ENCODE measurements at places on chromosomes 6 and 20.

DNA sequence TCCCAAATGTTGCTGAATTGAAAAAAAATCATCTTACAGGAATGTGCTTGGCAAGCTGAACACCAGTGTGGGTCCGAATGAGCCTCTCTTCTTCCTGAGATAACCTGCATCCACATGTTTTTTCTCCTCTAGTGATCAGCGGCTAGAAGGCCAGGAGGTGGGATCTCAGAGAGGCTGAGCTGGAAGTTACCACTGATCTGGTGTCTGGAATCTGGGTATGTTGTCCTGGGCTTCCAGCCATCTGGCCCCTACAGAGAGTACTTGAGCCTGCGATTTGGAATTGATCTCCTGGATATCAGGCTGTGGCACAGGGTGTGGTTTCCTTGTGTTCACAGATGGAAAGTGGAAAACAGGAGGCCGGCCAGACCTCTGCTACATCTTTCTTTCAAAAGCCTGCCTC lies 35.9 kb downstream of the SULF2 start:
- peak; percentile 77 for DNase-seq

GRCh38 chr6:47043286-47043685 lies 1.2 kb upstream of the ADGRF1 start:
- DNase-seq = no peak

DNA sequence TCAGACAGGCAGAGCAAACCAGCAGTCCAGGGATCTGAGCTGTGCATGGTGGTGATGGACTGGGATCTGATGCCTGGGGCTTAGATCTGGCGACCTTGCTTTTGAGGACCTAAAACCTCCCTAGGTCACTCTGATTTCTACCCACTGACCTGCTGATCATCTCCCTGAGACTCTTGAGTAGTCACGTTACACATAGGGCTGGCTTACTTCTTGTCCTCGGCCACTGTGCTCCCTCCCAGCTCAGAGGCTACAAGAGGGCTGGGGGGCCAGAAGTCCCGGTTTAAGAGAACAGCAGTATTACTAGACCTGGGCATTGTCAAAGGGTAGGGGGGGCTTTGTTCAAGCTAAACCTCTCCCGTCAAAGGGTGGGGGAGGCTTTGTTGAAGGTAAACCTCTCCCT lies 5.5 kb downstream of the DYNLT1 start:
- no peak for DNase-seq

DNA sequence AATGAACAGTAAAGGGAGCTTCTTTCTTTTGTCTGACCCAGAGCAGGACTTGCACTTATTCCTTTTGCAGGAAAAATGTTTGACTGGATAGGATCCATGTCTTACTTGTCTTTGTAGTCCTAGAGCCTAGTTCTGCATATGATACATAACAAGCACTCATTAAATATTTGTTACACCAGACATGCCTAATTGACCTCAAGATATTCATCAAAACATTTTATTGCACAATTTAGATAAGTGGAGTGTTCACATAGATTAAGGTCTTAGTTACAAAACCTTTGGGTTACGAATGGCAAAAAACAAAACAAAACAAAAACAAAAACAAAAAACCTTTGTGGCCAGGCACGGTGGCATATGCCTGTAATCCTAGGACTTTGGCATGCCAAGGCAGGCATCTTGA lies 735.8 kb upstream of the NRSN1 start:
- no peak for DNase-seq

- DNase-seq = no peak
Observed at GRCh38 chr20:25989196-25989595, 292.5 kb upstream of the ZNF337 start.

GRCh38 chr6:89834884-89835792 lies 5.5 kb downstream of the CASP8AP2 start:
- DNase-seq = no peak

DNA sequence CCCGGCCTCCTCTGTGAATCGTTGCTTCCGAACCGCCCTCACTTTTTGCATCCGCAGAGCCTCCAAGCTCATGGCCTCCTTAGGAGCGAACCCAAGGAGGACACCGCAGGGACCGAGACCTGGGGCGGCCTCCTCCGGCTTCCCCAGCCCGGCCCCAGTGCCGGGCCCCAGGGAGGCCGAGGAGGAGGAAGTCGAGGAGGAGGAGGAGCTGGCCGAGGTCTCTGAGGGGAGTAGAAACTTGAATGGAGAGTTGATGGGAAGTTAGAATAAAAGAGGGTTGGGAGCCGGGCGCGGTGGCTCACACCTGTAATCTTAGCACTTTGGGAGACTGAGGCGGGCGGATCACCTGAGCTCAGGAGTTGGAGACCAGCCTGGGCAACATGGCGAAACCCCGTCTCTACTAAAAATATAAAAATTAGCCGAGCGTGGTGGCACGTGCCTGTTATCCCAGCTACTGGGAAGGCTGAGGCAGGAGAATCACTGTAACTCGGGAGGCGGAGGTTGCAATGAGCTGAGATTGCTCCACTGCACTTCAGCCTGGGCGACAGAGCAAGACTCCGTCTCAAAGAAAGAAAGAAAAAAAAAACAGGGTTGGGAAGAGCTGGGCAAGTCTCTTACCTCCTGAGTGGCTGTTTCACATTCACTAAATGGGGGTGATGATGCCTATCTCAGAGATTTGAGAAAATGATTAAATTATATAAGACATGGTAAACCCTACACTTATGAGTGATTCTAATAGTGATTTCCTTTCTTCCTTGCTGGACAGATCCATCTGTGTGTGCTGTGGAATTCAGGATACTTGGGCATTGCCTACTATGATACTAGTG lies 805 bp downstream of the MSH5 start:
- no peak for DNase-seq

DNA sequence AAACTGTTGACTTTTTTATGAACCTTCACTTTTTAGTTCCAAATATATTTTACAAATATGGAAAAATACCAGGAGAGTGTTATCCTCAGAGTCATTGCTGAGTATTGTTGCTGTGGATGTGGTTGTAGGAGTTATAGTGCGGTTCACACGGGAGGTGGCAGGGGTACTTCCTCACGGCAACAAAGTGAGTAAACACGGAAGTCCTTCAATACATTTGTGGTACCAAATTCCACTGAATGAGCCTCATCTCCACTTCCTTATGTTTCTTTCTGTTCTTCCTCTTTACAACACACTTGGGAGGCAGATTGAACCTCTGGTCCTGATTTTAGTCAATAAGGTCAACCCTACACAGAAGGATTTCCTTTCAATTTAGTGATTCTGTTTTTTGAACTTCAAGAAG lies 371.8 kb downstream of the BTBD3 start:
- no peak for DNase-seq

- no peak for DNase-seq
Observed at GRCh38 chr6:127554435-127555006, 22.5 kb upstream of the C6orf58 start.

DNA sequence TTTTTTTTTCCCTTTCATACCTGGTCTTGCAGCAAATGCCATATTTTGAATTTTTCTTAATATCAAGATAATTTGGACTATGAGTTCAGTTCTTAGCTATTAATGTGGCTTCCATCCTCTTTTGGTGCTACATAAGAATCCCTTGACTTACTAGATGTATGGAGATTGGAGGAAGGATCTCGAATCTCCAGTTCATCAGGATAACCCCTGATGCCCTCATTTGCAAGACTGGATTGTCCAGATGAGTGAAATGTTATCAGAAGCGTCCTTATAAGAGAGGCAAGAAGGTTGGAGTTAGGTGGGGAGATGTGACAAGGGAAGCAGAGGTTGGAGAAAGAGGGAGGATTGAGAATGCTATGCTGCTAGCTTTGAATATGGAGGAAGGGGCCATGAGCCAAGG lies 499.6 kb upstream of the SYNCRIP start:
- no peak for DNase-seq

DNA sequence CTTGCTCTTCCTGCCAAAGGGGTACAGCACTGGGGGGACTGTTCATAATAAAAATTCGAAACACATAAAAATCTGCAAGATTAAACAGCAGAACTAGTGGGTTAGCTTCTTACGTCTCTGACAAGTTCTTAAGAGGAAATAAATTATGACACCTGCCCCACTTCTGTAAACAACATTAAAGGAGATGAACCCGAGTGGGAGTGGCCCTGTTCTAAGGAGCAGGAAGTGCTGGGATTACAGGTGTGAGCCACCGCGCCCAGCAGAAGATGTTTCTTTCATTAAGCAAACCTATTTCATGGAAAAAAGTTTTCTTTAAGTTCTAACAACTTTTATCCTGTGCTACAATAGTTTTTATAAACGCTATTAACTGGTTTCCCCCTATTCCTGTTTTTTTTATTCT lies 24.6 kb downstream of the USP45 start:
- DNase-seq = no peak

DNA sequence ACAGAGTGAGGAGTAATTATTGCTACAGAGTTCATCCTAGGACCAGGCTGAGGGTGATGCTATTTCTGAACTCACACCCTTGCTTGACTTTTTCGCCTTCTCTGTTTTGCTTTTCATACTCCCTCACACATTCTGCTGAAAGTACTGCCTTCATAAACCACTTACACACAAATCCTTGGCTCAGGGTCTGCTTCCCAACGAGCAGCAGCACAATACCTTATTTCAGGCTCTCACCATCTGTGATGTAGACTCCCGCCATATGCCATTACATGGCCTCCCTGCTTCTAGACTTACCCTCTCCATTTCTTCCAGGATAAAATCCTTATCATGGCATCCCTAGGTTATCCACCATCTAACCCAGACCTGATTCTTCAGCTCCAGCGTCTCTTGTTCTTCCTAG lies 321.3 kb upstream of the SPTLC3 start:
- DNase-seq = no peak

- no peak for DNase-seq
Observed at GRCh38 chr6:149919834-149920225, 3.1 kb downstream of the RAET1G start.

DNA sequence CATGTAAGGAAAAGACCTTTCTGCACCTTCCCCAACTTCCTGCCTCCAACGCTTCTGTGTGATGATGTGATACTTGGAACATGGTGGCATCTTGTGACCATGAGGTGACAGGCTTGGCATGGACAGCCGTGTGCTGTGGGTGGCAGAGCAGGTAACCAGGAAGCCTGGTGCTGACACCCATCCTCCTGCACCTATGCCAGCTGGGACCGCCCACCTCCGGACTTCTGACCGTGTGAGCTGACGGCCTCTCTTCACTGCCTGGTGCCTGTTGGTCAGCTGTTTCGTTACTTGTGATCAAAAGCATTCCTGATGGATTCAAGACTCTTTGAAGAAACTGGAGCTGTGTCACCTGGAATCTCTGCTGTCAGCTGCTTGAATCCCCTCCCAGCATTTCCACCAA lies 70.3 kb downstream of the TMEM242 start:
- DNase-seq = peak; percentile 56

DNA sequence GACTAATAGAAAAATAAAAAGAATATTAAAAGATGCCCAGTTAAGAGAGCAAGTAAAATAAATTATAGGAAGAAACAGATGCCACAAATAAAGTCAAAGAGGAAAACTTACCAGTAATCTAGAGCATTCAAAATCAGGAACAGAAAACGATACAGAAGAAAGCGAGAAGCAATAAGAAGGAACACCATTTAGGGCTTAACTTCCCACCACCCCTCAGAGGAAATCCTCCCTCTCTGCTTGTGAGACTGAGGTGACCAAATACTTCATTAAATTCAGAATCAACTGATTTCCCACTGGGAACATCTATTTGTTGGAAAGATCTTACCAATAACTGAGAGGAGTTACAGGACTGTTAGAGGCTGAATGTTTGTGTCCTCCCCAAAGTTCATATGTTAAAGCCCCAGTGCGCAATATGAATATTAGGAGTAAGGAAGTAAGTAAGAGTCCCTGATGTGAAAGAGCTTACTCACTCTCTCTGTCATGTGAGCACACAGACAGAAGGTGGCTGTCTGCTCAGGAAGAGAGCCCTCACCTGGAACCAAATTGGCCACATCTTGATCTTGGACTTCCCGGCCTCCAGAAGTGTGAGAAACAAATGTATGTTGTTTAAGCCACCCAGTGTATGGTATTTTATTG lies 19.5 kb downstream of the KATNA1 start:
- DNase-seq = no peak

GRCh38 chr20:31943052-31943471 lies 8.8 kb downstream of the PDRG1 start:
- DNase-seq = no peak

DNA sequence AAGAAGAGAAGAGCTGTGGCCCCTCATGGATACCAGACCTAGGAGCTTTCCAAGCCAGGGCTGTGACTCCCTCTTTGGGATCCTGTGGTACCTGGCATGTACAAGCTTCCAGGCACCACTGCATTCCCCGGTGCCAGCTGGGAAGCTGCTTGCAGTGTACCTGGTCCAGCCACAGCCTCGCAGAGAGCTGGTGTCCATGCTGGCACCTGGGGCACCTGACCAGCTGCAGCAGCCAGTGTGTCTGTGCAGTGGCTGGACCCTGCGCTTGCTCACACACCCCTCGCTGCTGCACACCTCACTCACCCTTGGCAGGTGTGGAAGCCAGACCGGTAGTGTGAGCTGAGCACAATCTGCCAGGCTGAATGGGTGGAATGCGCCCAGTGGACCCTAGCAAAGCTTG lies 190.9 kb upstream of the MAN1A1 start:
- no peak for DNase-seq

- no peak for DNase-seq
Observed at GRCh38 chr20:6081236-6081635, 27.4 kb upstream of the LRRN4 start.

- DNase-seq = peak; percentile 60
Observed at GRCh38 chr6:110491644-110492317, 15.4 kb upstream of the SLC22A16 start.

- no peak for DNase-seq
Observed at GRCh38 chr6:34161857-34162515, 16.1 kb upstream of the GRM4 start.

- no peak for DNase-seq
Observed at GRCh38 chr20:11582060-11582459, 335.6 kb upstream of the BTBD3 start.

Data from NCI-H2029 treated with DMSO at 0.1 percent for 48 hours (cell line).